A549 treated with GW870086 at 1 μM for 4 hours (cell line): ENCODE measurements at places on chromosomes 5 and 9. TPM values are rescaled to one million over a fixed set of nuclear protein-coding genes. Genes with fewer than 3 reads are reported as not detected.

Gene SLC25A2
- not detected in 5 replicates for total RNA-seq

Gene CDX1
- total RNA-seq = not detected in 5 replicates

Gene PLPP7
- total RNA-seq = 0.09 TPM in 1 of 5 replicates, not detected in the others

Gene LNPEP
- total RNA-seq = 5.7 to 8.9 TPM (median 7.5 TPM) in 5 replicates

Gene SH3PXD2B
- 13.7 to 20.7 TPM (median 18.4 TPM) in 5 replicates for total RNA-seq

Gene ZER1
- total RNA-seq = 11.4 to 16.4 TPM (median 15.2 TPM) in 5 replicates

Gene PCDHB12
- not detected in 5 replicates for total RNA-seq

Gene SNCAIP
- not detected in 5 replicates for total RNA-seq

Gene SRD5A1
- total RNA-seq = 17.1 to 31.8 TPM (median 29.1 TPM) in 5 replicates

Gene PRR7
- 18.7 to 32.3 TPM (median 31.1 TPM) in 5 replicates for total RNA-seq

Gene AQP7
- 0.21 to 0.64 TPM (median 0.43 TPM) in 5 replicates for total RNA-seq

Gene ZNF462
- total RNA-seq = 4.3 to 4.6 TPM (median 4.5 TPM) in 5 replicates

Gene SARDH
- 0.05 to 0.14 TPM (median 0.06 TPM) in 3 of 5 replicates, not detected in the others for total RNA-seq

Gene MVB12B
- total RNA-seq = 5.8 to 8.2 TPM (median 7.6 TPM) in 5 replicates
